Activated naive CD4-positive, alpha-beta T cell (primary cell): ENCODE measurements at places on chromosomes 12 and 14.

DNA sequence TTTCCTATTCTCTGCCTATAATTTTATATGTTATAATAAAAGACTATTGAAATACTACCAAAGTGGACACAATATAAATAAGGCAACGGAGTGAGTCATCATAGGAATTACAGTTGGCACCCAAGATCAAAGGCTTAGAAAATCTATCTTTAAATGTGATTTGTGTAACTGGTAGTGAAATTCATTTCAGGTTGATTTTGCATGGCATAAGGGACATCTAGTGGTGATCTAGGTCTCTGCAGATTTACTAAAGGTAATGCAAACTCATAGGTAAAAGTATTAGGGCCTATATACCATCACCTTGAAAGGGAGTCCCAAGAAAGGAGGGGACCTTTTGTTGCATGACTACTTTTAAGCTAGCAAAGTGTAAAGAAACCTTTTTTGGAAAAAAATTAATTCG lies 527.2 kb downstream of the NRXN3 start:
- no peak for DNase-seq

- no peak for DNase-seq
These were observed 9.7 kb downstream of the CKB start for GRCh38 chr14:103512701-103513611.

DNA sequence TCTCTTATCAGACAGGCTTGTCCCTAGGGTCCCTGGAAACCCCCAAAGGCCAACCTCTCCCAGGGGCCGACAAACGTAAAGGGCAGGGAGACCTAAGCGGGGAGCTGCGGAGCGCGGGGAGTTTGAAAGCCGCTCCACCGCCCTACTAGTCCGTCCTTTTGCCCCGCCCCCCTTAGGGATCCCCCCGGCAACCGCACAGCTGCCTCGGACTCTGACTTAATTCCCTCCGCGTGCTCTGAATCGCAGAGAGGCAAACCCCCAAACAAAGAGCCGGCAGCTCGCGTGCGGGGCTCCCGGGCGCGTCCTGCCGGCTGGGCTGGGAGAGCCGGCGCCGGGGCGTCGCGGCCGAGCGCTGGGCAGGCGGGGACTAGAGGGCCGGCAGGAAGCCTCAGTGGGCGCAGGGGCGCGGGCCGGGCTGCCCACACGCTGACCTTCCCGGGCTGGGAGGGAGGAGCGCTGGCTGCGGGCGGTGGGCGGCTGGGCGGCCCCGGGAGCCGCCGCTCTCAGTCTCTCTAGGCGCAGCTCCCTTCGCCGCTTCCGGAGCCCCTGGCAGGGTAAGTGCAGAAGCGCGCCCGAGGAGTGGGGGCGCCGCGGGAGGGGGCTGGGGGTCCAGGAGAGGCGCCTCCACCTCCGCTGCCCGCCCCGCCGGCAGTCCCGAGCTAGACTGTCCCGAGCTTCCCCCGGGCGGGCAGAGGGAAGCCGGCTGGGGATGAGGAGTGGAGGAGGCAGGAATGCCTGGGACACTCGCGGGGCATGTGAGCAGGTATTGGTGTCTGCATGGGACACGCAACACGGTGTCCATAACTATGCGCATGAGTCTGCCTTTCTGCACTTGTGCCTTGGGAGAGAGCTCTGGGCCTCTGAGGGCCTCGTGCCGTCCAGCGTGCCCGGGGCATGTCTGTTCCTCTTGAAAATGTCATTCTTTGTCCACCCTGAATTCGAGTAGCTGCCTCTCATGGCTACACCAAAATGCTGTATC lies at the start of gene TSPAN11:
TSS of gene TSPAN11 (plus strand) at position 506 of the 979 bp plus-strand sequence. CDS start 27,244 bp downstream, outside the sequence.
- no peak for DNase-seq

DNA sequence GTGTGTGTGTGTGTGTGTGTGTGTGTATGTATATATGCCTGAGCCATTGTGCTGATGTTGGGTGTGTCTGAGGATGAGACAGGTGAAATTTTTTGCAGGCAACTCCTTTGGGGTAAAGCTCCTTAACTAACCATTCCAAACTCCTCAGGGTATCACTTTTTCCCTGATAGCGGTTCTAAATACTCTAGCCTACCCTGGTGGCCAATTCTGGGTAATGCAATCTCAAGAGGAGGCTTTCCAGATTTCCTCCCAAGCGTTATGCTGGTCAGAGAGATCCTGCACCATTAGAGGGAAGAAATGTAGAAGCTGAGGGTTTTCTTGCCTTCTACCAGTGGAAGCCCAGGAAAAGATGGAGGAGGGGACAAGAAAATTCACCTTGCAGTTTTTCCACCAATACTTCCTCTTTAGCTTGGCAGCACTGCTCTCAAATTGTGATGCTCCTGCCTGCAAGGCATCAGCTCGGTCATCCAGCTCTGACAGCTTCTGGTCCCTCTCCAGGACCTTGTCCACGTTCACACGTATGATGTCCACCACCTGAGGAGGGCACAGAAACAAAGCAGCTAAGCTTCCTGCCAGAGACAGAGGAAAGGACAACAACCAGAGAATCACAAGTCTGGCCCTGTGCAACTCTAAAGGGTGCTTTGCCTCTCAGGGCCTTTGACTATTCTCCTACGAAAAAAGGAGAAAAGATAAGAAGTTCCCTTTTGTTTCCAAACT lies 4.9 kb downstream of the VAMP1 start:
- no peak for DNase-seq

- DNase-seq, result no peak
These were observed 105.9 kb downstream of the SINHCAF start for GRCh38 chr12:31220061-31220460.

DNA sequence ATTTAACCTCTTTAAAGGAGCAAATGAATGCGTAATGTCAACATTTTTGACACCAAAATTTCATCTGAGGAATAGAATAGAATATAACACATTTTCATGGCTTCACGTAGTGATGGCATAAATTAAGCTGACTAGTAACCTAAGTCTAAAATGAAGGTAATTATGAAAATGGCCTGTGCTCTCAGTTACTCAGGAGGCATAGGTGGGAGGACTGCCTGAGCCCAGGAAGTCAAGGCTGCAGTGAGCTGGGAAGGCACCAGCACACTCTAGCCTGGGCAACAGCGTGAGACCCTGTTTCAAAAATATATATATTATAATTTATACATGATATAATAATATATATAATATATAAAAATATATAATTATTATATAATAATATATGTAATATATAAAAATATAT lies 383.2 kb upstream of the ATP2B1 start:
- no peak for DNase-seq

DNA sequence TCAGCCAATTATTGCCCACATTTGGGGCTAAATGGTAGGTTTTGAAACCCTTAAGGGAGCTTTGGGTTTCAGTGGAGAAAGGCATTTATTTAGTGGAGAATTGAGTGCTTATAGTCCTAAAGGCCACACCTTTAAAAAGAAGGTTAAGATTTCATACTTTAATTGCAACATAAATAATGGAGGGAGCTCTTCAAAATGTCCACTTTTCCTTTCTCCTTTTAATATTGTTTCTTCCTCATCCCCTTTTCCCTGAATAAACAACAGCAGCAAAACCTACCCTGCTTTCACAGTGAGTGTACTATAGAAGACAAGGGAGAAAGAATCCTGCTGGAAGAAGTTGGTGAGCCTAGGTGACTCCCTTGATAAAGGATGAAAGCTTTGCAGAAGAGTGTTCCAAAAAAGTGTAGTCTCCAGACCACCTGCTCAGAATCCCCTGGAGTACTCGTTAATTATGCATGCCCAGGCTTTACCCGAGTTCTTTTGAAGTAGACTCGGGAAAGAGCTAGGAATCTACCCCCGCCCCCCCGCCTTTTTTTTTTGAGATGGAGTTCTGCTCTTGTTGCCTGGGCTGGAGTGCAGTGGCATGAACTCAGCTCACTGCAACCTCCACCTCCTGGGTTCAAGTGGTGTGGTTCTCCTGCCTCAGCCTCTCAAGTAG lies 11.5 kb upstream of the EID3 start:
- no peak for DNase-seq

- no peak for DNase-seq
These were observed 53.1 kb upstream of the GNG2 start for GRCh38 chr14:51807356-51807755.
